Esophagus squamous epithelium (tissue), 5 donors: ENCODE measurements at places on chromosomes 4 and X.

GRCh38 chr4:99847362-99847976, 30.8 kb downstream of the DAPP1 start:
- no peak for DNase-seq

DNA sequence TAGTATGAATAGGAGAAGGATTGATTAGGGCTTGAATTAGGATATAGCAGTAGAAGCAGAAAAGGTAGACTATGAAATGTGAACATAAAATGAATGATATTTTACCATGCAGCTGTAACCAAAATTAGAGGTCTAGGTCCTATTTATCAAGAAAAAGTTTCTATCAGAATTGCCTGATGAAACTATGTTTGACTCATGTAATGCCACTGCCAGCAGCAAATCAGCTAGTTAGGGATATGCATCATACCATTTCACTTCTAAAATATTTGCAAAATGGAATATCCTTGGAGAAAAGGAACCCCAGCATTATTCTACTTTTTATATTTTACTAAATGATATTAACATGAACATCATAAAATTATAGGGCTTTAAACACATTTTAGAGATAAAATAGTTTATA, 188.4 kb downstream of the WDFY3 start:
- DNase-seq = no peak

DNA sequence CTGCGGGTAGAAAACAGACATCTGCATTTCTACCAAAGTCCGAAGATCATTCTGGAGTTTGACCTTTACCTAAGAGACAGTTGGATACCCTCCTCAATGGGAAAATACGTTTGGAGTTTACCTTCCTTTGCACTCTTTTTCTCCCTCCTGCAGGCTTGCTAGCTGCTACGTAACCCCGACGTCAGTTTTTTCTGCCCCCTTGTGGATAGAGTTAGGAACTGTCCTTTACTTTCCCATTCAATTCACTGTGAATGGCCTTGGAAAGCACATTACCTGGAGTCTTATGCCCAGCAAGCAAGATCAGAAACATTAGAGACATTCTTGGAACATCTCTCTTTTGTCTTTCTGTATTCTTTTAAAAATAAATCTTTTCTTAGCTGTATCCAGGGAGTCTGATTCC, 250.7 kb downstream of the NAP1L3 start:
- no peak for DNase-seq

DNA sequence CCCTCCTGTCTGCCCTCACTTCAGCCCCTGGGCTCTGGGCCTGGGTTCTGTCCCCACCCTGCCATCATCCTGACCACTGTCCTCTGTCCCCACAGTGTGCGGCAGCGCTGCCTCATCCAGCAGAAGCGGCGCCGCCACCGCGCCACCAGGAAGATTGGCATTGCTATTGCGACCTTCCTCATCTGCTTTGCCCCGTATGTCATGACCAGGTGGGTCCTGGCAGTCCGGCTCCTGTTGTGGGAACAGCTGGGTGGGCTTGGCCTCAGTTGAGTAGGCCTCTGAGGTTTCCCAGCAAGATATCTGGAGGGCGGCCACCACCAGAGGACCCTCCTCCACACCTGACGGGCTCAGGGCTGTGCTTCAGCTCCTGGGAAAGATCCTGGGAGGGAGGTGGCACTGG, 2.2 kb downstream of the GPR78 start:
- DNase-seq = no peak

DNA sequence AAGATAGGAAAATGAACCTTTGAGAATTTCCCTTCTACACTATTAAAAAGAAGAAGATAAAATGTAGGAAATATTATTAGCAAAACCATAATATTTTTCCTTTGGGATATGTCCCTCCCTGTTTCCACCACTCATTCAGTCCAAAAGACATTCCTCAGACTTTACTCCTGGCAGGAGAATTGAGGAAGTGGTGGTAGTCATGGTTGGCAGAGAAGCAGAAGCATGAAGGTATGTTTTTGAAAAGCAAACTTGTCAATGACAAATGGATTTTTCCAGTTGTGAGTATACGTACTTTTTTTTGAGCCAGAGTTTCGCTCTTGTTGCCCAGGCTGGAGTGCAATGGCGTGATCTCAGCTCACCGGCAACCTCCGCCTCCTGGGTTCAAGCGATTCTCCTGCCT, 13.7 kb downstream of the STAG2 start:
- DNase-seq = no peak

DNA sequence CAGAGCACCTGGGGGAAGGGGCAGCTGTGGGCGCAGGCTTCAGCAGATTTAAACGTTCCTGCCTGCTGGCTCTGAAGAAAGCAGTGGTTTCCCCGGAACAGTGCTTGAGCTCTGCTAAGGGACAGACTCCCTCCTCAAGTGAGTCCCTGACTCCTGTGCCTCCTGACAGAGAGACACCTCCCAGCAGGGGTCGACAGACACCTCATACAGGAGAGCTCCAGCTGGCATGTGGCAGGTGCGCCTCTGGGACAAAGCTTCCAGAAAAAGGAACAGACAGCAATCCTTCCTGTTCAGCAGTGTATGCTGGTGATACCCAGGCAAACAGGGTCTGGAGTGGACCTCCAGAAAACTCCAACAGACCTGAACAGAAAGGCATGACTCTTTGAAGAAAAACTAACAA, 68.1 kb downstream of the ZC4H2 start:
- DNase-seq = no peak

- DNase-seq = no peak
These were observed 572.0 kb downstream of the INPP4B start for GRCh38 chr4:142274137-142274536.

GRCh38 chr4:77003400-77003799, 53.8 kb downstream of the SEPTIN11 start:
- DNase-seq = no peak

- no peak for DNase-seq
These were observed 80.8 kb upstream of the MAB21L2 start for GRCh38 chr4:150501009-150501727.

DNA sequence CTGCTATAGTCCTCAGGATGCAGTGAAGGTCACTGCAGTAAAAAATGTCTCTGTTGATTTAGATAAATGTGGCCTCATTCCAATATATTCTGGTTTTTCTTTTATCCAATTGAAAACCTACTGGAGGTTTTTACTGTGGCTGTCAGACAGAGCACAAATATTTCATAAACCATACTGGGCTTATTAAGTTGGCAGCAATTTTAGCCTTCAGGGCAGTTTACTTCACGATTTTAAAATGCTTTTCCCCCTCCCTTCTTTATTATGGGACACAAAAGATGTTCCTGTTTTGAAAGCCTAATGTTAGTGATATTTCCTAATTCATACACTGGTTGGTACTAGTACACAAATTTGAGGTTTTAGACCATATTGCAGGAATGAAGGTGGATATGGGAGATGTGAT, 939.4 kb downstream of the C4orf33 start:
- no peak for DNase-seq

- no peak for DNase-seq
These were observed 57.0 kb downstream of the CEP44 start for GRCh38 chr4:174340714-174341113.

DNA sequence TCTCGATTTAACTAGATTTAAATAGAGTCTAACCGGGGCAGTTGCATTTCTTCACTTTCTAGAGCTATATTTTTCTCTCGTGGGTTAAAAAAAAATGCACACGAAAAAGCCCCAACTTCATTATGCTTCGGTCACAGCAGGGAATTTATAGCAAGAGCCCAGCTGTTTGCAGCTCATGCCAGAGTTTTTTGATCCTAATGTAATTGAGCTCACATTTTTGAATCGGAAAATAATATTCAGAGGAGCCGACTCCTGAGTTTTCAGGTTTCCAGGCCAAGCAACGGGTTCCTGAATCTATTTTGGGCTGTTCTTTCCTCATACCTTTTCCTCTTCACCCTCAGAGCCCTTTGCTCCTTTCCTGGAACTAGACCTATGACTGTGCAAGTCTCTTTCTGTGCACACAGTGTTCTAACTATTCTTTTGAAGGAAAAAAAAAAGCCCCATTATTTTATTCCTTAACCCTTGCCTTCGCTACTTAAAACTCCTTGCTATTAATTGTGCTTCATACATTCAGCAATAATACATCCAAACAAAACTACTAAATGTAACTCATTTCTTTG, 27.5 kb upstream of the ESX1 start:
- DNase-seq = no peak
